Activated naive CD4-positive, alpha-beta T cell treated with anti-CD3 and anti-CD28 coated beads for 36 hours (primary cell): ENCODE measurements at places on chromosomes 2 and 18.

DNA sequence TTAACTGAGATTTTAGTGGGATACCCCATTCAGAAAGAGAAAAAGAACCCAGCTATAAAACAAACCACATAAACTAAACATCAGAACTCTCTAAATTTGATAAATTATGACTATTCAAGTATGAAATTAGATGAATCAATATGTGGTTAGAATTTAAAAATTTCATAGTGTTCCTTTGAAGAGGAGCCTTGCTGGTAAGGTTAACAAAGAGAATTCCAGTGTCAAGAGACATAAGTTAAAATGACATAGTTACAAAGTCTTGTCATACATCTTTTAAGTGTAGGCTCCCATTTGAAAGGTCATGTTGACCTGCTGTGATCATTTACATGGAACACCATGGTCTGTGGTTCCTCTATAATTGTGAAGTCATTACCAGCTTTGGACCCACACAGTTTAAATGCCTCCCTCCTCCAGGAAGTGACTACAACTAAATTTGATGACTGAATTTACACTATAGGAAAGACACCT lies 231.6 kb upstream of the ETAA1 start:
- no peak for DNase-seq

- DNase-seq: no peak
Observed at GRCh38 chr18:7604361-7604760, 37.2 kb downstream of the PTPRM start.

- no peak for DNase-seq
Observed at GRCh38 chr18:31553800-31554199, 37.9 kb upstream of the TTR start.

DNA sequence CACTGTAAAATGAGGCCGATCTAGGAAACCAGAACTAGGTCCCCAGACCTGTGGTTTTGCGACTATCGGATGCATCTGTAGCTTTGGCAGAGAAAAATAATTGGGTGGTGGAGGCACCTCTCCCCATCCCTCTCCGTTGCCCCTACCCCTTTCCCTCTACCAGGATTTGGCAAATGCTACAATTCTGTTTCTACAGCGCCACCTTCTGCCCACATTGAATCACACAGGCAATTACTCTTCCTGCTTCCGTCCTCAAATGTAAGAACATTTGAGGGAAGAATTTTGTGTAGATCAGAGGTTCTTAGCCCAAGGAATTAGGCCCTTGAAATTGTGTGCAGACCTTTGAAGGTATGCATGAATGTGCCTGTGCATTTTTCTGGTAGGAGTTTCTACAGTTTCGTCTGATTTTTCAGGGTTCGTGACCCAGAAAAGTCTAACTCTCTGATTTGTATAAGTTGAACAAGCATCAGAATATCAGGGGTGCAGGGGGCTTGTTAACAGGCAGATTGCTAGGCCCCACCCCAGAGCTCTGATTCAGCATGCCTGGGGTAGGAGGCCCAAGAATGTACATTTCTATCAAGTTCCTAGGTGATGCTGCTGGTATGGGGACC lies 11.2 kb downstream of the ATP6V1B1 start:
- peak; percentile 81 for DNase-seq

DNA sequence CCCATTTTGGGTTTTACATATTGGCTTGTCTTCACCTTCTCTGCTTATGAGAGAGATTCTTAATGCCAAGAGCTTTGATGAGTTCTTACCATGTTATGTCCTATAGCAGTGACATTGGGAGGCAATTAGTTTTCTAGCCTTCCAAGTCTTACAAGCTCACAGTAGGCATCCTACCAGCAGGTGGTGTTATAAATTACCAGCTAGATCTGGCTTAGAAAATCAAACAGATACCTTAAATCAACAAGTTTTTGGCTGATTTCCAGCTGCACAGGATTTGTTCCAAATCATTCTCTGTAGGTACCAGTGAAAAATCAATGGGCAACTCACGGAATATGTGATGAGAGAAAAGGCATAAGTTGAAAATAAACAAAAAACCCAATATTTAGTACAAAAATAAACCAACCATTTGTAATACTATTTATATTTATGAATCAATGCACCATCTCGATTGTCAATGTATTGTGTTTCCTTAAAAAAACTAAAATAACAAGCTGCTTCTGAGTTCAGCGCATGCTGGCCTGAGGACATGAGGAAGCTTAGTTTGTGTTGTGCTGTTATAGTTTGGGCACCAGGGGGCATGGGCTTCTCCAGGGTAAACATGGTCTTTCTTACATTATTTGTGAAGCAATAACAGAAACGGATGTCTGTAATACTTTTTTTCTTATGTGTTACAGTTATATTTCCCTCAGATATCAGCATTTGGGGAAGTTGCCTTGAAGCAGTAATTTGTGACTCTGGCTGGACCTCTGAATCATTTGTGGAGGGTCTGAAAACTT lies 34.1 kb upstream of the NXPH2 start:
- DNase-seq: no peak

DNA sequence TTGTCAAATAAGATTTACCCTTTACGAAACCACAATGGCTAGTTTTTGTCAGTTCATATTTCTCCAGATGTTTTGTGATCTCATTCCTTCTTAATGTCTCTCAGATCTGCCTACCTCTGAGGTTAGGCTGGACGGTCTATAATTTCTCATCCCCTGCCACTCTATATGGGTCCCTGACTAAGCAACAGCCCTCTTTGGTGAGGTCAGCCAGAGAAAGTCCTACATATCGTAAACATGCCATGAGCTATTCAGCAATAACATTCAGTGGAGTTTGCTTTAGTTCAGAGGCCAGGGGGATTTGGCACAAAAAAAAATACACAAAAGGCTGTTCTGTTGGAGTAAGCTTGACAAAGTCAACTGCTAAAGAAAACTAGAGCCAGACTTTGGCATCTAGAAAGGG lies 192.1 kb upstream of the NCKAP5 start:
- no peak for DNase-seq

GRCh38 chr2:23436346-23437098 lies 51.5 kb downstream of the KLHL29 start:
- DNase-seq: peak; percentile 71

- DNase-seq: no peak
Observed at GRCh38 chr2:29706171-29706720, 215.1 kb downstream of the ALK start.

DNA sequence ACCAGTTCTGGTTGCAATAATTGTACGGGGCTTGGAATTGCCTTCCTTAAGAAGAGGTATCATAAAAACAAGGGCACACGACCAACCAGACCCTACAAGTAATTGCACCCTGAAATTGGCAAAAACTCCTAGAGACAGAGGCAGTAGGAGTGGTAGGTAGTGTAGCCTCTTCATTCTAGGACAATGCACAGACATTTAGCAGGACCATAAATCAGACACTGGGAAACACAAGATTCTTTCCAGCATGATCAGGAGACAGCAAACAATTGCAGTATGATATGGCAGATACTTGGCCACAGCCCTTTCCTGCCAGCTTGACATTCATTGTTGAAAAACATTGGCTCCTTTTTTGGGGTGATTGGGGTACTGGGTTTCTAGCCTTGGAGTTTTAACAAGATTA lies 186.6 kb upstream of the PIK3C3 start:
- DNase-seq: no peak

DNA sequence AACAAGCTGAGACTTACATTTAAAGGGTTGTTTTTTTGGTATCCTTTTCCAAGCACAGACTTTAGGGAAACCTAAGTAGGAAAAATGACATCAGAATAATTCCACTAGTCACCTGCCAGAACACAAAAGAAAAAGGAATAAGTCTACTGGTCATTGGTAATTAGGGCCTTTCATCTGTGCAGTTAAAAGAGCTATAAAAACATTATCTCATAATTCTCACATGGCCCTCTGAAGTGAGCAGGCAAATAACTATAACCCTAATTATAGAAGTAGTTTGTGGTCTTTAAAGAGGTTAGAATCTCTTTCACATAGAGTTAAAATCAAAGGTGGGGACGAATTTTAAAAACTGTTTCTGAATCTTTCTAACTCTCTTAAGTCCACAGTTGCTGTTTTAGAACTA lies 111.1 kb upstream of the B3GNT2 start:
- no peak for DNase-seq

DNA sequence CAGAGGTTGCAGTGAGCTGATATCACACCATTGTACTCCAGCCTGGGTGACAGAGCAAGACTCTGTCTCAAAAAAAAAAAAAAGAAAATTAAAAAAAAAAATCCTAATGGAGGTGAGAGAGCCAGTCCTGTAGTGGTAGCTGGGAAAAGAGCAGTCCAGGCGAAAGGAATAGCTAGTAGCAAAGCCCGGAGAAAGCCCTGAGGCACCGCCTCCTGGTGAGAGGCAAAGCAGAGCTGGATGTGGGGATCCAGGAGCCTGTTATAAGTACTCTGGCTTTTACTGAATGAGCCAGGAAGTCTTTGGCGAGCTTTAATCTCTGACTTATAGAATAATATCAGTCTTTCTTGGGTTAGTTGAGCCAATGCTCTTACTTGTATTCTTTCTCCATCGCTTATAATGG lies 6.6 kb upstream of the KLHL23 start:
- no peak for DNase-seq

- no peak for DNase-seq
Observed at GRCh38 chr2:118593257-118593656, 254.2 kb downstream of the EN1 start.

- peak; percentile 91 for DNase-seq
Observed at GRCh38 chr2:42859006-42859552, 66.7 kb upstream of the HAAO start.

DNA sequence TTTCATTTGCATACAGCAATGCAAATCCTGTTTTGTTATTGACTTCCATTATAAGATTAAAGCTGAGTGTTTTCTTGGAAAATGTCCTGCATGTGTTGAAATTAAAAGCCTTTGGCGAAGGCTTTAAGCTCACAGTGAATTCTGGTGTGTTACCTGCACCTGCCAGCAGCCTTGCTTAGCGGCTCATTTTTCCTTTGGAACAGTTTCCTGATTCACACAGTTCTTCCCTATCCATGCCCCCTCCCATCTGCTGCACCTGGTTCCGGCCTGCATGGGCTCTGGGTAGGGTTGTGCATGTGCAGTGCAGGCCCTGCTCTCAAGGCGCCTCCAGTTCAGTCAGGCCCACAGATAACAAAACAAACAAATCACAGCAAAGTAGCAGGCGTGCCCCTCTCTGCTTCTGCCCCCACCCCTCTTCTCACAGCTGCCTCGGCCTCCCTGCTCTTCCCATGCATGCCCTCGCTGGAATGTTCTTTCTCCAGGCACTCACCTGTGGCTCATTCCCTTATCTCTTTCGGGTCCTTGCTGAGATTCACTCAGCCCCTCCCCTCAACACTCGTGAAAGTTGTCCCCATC lies 15.8 kb downstream of the MTCL1 start:
- DNase-seq: no peak

- DNase-seq: peak; percentile 79
Observed at GRCh38 chr18:13266218-13267100, 47.9 kb downstream of the LDLRAD4 start.

DNA sequence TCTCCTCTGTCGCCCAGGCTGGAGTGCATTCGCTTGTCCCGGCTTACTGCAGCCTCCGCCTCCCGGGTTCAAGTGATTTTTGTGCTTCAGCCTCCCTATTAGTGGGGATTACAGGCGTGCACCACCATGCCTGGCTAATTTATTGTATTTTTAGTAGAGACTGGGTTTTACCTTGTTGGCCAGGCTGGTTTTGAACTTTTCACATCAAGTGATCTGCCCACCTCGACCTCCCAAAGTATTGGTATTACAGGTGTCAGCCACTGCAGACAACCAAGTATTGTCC lies 1.1 kb downstream of the RPS27A start:
- no peak for DNase-seq

- DNase-seq: no peak
Observed at GRCh38 chr2:18803141-18803939, 214.0 kb upstream of the NT5C1B start.

- DNase-seq: no peak
Observed at GRCh38 chr2:160612266-160612856, 118.8 kb upstream of the RBMS1 start.

DNA sequence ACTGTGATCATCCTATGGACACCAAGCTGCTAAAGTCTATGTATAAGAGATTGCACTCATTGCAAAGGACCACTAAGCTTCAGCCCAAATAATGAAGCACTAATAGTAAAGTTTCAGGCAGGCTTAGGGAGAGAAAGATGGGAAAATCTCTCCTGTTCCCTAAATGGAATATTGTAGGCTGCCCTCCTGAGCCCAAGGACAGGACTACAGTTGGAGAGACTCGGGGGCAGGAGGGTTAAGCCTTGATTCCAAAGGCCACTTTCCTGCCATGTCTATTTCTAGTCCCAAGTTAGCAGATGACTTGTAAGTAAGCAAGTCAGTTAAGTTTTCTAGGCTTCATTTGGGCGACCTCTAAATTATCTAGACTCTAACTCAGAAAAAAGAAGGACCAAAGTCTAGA lies 9.0 kb downstream of the TMEM247 start:
- DNase-seq: no peak

DNA sequence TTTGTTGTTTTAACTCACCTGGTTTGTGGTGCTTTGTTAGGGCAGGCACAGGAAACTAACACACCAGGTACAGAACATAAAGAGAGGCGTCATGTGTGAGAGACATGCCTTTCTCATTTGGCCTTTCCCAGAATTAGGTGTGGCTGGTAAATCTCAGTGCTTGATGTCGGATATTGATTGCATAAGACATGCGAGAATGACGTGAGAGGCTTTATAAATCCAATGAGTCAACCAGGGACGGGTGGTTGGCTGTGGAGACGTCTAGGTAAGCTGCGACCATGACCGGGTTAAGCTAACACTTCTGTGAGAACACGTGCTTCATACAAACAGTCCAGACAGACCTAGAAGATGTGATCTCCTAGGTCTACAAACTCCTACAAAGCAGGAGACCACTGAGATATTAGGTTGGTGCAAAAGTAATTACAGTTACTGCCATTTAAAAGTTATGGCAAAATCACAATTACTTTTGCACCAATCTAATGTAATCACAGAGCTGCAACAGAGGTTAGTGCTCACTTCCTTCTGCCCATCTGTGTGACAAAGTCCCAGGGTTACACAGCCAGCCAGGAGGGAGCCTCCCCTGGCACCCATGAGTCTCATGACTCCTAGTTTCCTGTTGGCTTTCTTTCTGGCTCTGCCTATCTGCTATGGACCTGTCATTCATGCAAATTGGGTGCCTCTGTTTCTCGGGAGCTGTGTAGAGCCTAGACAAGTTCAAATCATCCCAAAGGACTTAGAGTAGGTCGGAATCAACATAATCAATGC lies 98.9 kb upstream of the ATP8B1 start:
- DNase-seq: no peak
